ENCODE measurements at places on chromosomes 5 and 9. TPM values are rescaled to one million over a fixed set of nuclear protein-coding genes. Genes with fewer than 3 reads are reported as not detected.

The NUTM2F gene
- total RNA-seq: not detected

The WNT8A gene
- not detected for total RNA-seq

The MZB1 gene
- total RNA-seq: 0.10 TPM

The IL5 gene
- total RNA-seq: not detected

The PCDHGB3 gene
- 0.52 TPM for total RNA-seq

The ZNF658 gene
- 3.5 TPM for total RNA-seq

The RANBP17 gene
- 11.9 TPM for total RNA-seq

The SAXO1 gene
- not detected for total RNA-seq

The HMCN2 gene
- total RNA-seq: 0.38 TPM

The C9orf50 gene
- total RNA-seq: not detected

The TMC1 gene
- total RNA-seq: not detected

The CREB3 gene
- 24.5 TPM for total RNA-seq

The GCNT1 gene
- total RNA-seq: 0.55 TPM

The NR3C1 gene
- 22.5 TPM for total RNA-seq

The GLIPR2 gene
- 0.92 TPM for total RNA-seq

The WNK2 gene
- 4.5 TPM for total RNA-seq

The SOX30 gene
- total RNA-seq: not detected

The TMEM215 gene
- total RNA-seq: not detected

The PLPP7 gene
- total RNA-seq: 0.14 TPM

The PPP3R2 gene
- not detected for total RNA-seq

The LPAR1 gene
- total RNA-seq: 1.2 TPM

The DDX41 gene
- total RNA-seq: 95.6 TPM

The ADRA1B gene
- 0.17 TPM for total RNA-seq
